ENCODE measurements at places on chromosomes 4 and X. TPM values are rescaled to one million over a fixed set of nuclear protein-coding genes. Genes with fewer than 3 reads are reported as not detected.

GRCh38 chrX:120335289-120335688, 24.0 kb upstream of the TMEM255A start:
- no peaks in the 10 kb centered on the region for H3K4me1 ChIP-seq
- no peak for DNase-seq
- no peak overlapping the region for H3K4me3 ChIP-seq
- no peaks in the 10 kb centered on the region for H3K27me3 ChIP-seq

Gene MAGEA1
- total RNA-seq, result not detected

GRCh38 chrX:148610328-148610698, 109.9 kb downstream of the AFF2 start:
- no peak overlapping the region for H3K27ac ChIP-seq
- peaks cover 2% of the 10 kb centered on the region for H3K36me3 ChIP-seq
- H3K4me1 ChIP-seq, result peaks cover 24% of the 10 kb centered on the region
- H3K4me3 ChIP-seq, result no peak overlapping the region
- DNase-seq, result no peak
- H3K27me3 ChIP-seq, result no peaks in the 10 kb centered on the region

GRCh38 chr4:115315182-115315581, 201.8 kb upstream of the NDST4 start:
- H3K27me3 ChIP-seq, result no peaks in the 10 kb centered on the region
- no peaks in the 10 kb centered on the region for H3K4me1 ChIP-seq
- H3K4me3 ChIP-seq, result no peak overlapping the region
- no peaks in the 10 kb centered on the region for H3K36me3 ChIP-seq

DNA sequence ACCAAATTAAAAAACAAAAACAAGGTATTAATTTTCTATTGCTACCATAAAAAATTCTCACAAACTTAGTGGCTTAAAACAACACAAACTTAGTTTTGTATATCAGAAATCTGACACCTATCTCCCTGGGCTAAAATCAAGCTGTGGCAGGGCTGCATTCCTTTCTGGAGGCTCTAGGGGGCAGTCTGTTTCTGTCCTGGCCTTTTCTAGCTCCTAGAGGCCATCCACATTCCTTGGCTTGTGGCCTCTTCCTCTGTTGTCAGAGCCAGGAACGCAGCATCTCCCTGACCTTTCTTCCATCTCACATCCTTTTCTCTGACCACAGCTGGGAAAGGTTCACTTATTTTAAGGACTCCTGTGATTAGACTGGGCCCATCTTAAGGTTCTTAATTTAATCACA, 38.9 kb upstream of the TLR2 start:
- H3K36me3 ChIP-seq, result no peaks in the 10 kb centered on the region
- peak; percentile 50 for DNase-seq
- peaks cover 29% of the 10 kb centered on the region for H3K4me1 ChIP-seq
- no peaks in the 10 kb centered on the region for H3K27me3 ChIP-seq

GRCh38 chrX:125404667-125405160, 85.0 kb downstream of the TEX13C start:
- H3K36me3 ChIP-seq, result no peaks in the 10 kb centered on the region
- H3K27me3 ChIP-seq, result no peaks in the 10 kb centered on the region
- DNase-seq, result no peak
- H3K4me3 ChIP-seq, result no peak overlapping the region

Gene DHX15
- 201 TPM for total RNA-seq

DNA sequence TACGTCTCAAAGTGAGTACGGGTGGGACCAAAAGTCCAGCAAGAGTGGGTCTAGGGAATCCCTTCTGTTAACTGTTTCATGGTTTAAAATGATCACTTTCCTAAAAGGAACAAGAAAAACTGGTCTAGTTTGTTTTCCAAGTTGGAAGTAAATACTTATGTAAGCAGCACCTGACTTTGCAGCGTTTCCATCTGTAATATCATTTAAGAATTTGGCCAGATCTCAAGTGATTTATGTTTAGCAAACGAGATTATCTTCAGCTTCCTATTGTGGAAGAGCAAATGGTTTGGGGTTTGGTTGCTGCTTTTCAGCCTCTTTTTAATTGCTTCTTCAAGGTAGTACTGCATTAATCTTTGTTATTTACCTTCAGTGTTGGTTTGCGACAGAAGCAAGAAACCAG, 50.4 kb downstream of the FHIP1A start:
- H3K27ac ChIP-seq, result no peak overlapping the region
- no peaks in the 10 kb centered on the region for H3K4me1 ChIP-seq
- H3K36me3 ChIP-seq, result no peaks in the 10 kb centered on the region
- peaks cover 10% of the 10 kb centered on the region for H3K27me3 ChIP-seq
- DNase-seq, result no peak
- no peak overlapping the region for H3K4me3 ChIP-seq

GRCh38 chrX:147912093-147912801, 528 bp downstream of the FMR1 start:
- peak overlapping the region; percentile 98 for H3K4me3 ChIP-seq
- H3K36me3 ChIP-seq, result peaks cover 3% of the 10 kb centered on the region
- H3K27ac ChIP-seq, result peak overlapping the region; percentile 95
- peak; percentile 43 for DNase-seq
- H3K4me1 ChIP-seq, result peaks cover 37% of the 10 kb centered on the region

DNA sequence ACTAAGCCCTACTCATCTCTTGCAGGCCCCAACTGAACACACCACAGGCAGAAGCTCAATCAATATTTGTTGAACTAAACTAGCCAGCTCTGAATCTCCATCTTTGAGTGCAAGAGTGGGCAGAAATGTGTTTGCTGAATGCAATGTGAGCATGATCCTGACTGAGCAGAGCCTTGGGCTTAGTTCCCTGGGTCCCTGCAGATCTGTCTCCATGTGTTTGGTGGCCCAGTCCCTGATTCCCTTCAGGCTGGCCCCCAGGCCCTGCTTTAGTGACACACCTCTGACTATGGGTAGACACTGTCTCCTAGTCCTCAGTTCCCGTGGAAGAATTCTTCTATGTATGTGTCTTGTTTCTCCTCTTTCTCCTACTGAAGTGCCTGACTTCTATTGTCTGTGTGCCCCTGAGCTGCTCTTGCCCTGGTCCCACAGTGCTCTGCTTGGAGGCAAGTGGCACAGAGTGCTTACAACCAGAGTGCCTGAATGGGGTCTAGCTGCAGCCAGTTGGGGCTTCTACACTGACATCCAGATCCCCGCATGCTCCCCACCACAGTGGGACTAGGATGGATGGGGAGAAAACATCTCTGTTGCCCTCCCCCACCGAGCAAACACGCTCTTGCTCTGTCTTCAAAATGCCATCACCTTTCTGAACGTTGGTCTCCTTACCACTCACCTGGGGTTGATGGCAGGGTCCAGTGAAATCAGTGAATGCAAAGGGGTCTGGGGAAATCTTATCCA, 9.3 kb downstream of the PJA1 start:
- no peak for DNase-seq
- H3K4me1 ChIP-seq, result peaks cover under 1% of the 10 kb centered on the region
- no peak overlapping the region for H3K4me3 ChIP-seq
- H3K36me3 ChIP-seq, result no peaks in the 10 kb centered on the region
- H3K27me3 ChIP-seq, result peaks cover 2% of the 10 kb centered on the region

GRCh38 chr4:26663888-26664287, 80.0 kb downstream of the TBC1D19 start:
- H3K4me3 ChIP-seq, result no peak overlapping the region
- peaks cover 6% of the 10 kb centered on the region for H3K36me3 ChIP-seq
- no peaks in the 10 kb centered on the region for H3K27me3 ChIP-seq
- no peak for DNase-seq
- no peaks in the 10 kb centered on the region for H3K4me1 ChIP-seq

Gene FAM47A
- not detected for total RNA-seq

Gene RASL11B
- 0.25 TPM for total RNA-seq

DNA sequence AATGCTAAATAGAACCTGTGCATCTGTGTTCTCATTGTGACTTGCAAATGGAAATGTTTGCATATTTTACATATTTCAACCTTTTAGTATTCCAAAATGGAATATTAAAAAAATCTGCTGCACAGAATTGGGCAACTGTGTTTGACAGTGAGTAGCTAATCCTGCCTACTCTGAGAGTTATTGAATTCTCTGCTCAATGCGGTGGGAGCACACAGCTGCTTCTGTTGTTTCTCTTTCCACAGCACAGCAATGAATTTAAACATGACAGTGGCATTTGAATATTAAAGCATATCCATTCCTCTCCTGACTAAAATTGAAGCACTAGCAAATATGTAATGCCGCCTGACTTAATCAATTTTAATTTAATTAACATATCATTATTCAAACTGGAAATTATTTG, 366.6 kb downstream of the GASK1B start:
- no peak for DNase-seq
- H3K27me3 ChIP-seq, result no peaks in the 10 kb centered on the region
- no peak overlapping the region for H3K27ac ChIP-seq
- no peaks in the 10 kb centered on the region for H3K36me3 ChIP-seq
- H3K4me1 ChIP-seq, result no peaks in the 10 kb centered on the region
- no peak overlapping the region for H3K4me3 ChIP-seq

DNA sequence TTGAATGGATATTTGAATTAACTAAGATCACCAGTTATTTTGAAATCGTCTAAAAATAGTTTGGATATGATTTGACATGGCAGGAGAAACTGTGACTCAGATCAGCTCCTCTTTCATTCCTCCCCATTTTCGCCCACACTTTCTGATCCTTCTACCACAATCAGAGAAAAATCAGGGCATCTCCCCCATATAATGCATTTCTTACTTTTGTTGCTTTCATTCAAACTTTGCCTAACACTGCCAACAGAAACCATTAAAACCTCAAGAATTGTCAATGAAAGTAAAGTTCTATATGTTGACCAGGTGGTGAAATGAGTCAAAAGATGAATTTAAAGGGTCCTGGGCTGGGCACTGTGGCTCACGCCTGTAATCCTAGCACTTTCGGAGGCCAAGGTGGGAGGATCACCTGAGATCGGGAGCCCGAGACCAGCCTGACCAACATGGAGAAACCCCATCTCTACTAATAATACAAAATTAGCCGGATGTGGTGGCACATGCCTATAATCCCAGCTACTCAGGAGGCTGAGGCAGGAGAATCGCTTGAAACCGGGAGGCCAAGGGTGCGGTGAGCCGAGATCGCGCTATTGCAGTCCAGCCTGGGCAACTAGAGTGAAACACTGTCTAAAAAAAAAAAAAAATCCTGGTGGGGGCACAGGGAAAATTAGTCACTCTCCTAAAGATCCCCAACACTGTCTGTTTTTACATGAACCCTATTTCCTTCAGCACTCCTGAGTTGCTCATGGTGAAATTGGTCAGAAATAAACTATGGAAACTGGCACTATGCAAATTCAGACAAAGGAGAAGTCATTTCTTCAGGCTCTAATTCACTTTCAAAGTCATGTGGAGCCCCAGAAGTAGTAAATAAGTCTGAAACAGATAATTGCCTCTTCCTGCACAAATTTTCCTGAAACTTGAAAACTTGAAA, 122.8 kb upstream of the NOCT start:
- peaks cover 13% of the 10 kb centered on the region for H3K27me3 ChIP-seq
- no peak overlapping the region for H3K4me3 ChIP-seq
- H3K4me1 ChIP-seq, result peaks cover 12% of the 10 kb centered on the region
- no peak overlapping the region for H3K27ac ChIP-seq
- H3K36me3 ChIP-seq, result no peaks in the 10 kb centered on the region

- H3K4me3 ChIP-seq, result no peak overlapping the region
- no peak overlapping the region for H3K27ac ChIP-seq
- peak; percentile 11 for DNase-seq
- H3K4me1 ChIP-seq, result no peaks in the 10 kb centered on the region
- H3K27me3 ChIP-seq, result no peaks in the 10 kb centered on the region
Measured at GRCh38 chrX:50971395-50971794, 60.9 kb downstream of the BMP15 start.

GRCh38 chr4:4491396-4491893, 50.4 kb downstream of the STX18 start:
- H3K4me3 ChIP-seq, result no peak overlapping the region
- no peak for DNase-seq
- H3K4me1 ChIP-seq, result peaks cover 12% of the 10 kb centered on the region
- no peak overlapping the region for H3K27ac ChIP-seq
- H3K27me3 ChIP-seq, result no peaks in the 10 kb centered on the region
- no peaks in the 10 kb centered on the region for H3K36me3 ChIP-seq

DNA sequence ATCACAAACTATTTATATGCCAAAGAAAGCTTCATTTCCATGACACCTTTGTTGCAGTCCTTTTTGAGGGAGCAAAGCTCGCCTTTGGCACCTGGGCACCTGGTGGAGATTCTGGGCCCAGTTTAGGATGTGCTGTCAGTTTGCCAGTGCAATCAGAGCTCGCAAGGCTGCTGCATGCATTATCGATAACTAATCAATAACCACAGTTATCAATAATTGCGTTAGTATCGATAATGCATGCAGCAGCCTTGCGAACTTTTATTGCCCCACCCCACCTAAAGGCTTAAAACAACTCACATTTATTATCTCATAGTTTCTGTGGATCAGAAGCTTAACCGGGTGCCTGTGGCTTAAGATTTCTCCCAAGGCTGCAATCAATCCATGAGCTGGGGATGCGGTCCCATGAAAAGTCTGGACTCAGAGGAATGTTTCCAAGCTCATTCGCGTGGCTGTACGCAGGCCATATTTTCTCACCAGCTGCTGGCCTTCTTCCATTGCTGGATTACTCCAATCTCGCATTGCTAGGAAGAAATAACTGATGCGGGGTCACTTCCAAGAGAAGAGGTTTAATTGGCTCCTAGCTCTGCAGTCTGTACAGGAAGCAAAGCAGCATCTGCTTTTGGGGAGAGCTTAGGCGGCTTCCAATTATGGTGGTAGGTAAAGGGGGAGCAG, 6.2 kb upstream of the AFAP1 start:
- no peak overlapping the region for H3K4me3 ChIP-seq
- H3K27me3 ChIP-seq, result peaks cover 5% of the 10 kb centered on the region
- no peaks in the 10 kb centered on the region for H3K36me3 ChIP-seq
- DNase-seq, result no peak
- no peak overlapping the region for H3K27ac ChIP-seq

DNA sequence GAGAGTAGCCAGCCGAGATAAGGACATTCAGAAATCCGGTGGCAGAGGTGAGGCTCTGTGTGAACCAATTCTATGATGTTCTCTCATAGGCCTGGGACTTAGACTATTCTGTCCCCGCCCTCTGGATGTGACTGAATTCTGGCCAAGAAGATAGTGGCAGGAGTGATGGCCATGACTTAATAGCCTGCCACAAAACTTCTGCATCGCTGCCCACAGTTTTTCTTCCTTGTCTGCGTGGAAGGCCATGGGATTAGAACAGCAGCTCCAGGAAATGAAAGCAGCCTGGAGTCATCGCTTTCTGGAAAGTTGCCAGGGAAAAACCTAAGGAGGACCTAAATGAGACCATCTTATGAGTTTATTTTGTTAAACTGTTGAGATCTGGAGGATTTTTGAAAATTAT, 134.7 kb downstream of the F11 start:
- H3K27me3 ChIP-seq, result peaks cover 3% of the 10 kb centered on the region
- no peak for DNase-seq
- H3K27ac ChIP-seq, result no peak overlapping the region
- H3K36me3 ChIP-seq, result no peaks in the 10 kb centered on the region
- no peak overlapping the region for H3K4me3 ChIP-seq
- no peaks in the 10 kb centered on the region for H3K4me1 ChIP-seq

GRCh38 chr4:14829795-14830194, 172.5 kb upstream of the CPEB2 start:
- no peak overlapping the region for H3K4me3 ChIP-seq
- H3K36me3 ChIP-seq, result no peaks in the 10 kb centered on the region
- peaks cover 6% of the 10 kb centered on the region for H3K27me3 ChIP-seq
- H3K4me1 ChIP-seq, result peaks cover 3% of the 10 kb centered on the region
- DNase-seq, result no peak
- no peak overlapping the region for H3K27ac ChIP-seq

Gene TMPRSS11A
- total RNA-seq, result not detected

- H3K27me3 ChIP-seq, result no peaks in the 10 kb centered on the region
- H3K36me3 ChIP-seq, result no peaks in the 10 kb centered on the region
- no peak for DNase-seq
- no peak overlapping the region for H3K27ac ChIP-seq
- H3K4me1 ChIP-seq, result no peaks in the 10 kb centered on the region
Measured at GRCh38 chr4:46316215-46316614, 73.7 kb downstream of the GABRA2 start.

GRCh38 chr4:186755550-186756519, 32.2 kb upstream of the FAT1 start:
- no peak overlapping the region for H3K27ac ChIP-seq
- H3K4me3 ChIP-seq, result no peak overlapping the region
- DNase-seq, result no peak
- no peaks in the 10 kb centered on the region for H3K36me3 ChIP-seq
- H3K27me3 ChIP-seq, result no peaks in the 10 kb centered on the region

Gene ARL13A
- not detected for total RNA-seq

All from activated CD4-positive, alpha-beta T cell treated with anti-CD3 and anti-CD28 coated beads for 36 hours (primary cell).